ENCODE measurements at places on chromosomes 1 and 21.

DNA sequence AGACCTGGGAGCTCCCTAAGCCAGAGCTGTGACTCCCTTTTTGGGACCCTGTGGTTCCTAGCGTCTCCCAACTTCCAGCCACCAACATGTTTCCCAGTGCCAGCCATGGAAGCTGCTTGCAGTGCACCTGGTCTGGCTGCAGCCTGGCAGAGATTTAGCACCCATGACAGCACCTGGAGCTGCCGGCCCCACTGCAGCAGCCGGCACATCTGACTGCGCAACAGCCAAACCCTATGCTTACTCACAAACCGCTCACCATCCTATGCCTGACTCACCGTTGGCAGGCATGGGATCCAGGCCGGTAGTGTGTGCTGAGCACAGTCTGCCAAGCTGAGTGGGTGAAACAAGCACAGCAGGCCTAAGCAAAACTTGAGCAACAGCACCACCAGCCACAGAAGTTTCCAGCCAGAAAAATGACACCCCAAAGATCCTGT lies 435.9 kb upstream of the PRMT6 start:
- DNase-seq, result no peak

DNA sequence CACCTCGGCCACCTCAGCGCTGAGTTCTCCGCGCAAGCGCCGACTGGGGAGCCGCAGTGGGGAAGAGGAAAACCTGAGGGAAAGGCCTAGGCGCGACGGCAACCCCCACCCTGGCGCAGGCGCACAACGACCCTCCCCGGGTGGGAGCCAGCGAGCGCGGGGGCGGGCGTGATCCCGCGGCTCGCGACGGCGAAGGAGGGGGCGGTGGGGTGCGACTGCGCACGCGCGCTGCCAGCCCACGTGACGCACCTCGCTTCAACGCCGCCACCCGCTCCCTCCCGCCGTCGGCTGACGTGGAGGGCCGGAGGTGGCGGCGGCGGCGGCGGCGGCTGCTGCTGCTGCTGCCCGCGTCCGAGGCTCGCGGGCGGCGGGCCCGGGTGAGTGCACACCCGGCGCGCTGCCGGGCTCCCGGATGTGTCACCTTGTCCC lies at the start of the genes PIGP and TTC3:
TSS of gene PIGP (minus strand) at position 84 of the 429 bp plus-strand sequence. CDS start 556 bp downstream, outside the sequence.
TSS of gene TTC3 (plus strand) at position 267 of the 429 bp plus-strand sequence. CDS start 14,004 bp downstream, outside the sequence.
- peak; percentile 86 for DNase-seq

DNA sequence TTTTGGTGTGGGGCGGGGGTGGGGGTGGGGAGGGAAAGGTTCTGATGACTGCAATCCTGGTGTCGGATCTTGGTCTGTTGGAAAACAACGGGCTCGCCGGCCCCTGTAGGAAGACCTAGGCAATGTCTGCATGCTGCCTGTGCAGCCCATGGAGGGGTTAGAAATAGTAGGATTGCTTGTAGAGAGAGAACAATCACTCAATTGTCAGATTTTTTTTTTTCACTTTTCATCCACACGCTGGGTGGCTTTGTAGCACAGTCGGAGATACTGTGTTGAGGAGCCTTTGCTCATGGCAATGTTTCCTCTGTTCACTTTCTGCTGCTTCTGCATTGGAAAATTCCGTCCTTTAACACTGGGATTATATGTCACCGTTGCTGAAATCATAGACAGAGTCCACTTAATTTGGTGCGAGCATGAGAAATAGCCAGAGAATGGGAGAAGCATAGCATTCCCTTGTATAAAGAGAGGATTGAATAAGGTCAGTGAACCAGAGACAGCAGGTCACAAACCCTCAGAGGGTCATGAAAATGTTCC lies 107.5 kb downstream of the MRPS6 start:
- no peak for DNase-seq

DNA sequence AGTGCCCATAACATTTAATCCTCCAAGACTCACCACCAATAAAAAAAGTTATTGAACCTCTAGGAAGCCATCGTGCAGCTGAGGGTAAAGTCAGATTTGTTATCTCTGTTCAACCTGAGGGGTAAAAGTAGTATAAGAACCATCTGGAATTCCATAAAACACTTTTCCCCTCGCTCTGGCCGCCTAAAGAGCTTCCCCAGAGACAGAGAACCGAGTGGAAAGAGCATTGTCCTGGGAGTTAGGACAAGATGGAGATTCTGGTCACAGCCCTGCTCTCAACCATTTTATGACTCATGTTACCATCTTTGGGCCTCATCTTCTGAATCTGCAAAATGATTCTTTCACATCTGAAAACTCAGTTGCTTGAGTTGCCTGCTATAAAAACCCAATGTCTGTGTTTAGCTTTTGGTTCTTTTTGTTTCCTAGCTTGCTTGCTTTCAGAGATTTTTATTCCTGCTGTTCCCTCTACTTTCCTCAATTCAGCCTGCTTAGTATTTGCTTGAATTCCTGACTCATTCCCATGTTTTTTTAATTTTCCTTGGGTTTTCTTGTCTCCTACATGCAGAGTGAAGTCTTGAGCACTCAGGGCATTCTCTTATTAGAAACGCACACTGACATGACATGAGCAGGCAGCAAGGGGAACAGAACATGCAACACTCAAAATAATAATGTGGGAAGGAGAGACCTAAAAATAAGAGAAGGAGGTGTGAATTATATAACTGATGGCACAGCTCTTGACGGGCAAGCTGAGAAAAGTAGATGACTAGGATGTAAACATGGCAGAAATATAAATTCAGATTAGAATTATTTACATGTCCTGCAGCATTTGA lies 1.7 kb downstream of the EPHX4 start:
- DNase-seq, result no peak

DNA sequence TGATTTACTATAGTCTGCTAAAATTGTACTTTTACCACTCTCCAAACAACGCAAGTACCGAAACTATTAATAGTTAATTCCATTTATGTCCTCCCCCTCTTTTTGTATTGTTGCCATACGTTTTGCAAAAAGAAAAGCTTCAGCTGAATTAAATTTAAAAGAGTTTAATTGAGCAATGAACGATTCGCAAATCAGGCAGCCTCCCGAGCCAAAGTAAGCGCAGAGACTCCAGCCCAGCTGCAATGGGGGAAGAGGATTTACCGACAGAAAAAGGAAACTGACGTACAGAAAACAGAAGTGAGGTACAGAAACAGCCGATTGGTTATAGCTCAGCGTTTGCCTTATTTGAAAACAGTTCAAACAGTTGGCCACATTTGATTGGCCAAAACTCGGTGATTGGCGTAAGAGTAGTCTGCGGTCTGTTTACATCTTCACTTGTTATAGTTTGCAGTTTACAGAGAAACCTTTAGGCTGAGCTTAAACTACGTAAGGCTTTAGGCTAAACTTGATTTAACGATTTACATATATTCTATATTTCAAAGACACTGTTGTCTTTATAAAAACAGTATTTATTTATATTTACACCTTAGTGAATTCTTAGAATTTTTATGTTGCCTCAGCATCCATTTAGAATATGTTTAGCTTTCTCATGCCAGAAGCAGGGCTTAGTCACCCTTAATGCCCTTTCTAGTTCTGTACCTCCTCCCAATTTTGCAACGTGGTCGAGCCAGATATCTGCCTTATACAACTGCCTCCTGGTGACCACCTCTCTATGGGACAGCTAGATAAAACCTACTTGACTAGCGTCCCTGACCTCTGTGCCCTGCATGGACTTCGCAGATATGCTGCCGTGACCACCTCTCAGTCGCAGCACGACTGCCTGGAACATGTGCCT lies 23.8 kb downstream of the CR1 start:
- no peak for DNase-seq

DNA sequence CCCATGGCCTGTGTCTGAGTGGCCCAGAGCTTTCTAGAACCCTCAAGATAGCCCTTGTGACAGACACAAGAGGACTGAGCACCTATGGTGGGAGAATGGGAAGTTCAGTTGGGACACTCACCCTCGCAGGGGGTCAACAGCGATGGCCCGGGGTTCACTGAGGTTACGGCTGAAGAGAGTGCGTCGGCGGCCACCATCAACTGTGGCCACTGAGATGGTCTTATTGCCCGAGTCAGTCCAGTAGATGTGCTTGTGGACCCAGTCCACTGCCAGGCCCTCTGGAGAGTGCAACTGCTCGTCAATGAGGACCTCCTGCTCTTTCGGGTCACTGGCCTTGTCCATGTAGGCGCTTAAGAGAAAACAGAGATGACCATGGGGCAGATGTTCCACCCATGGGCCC lies 25.7 kb upstream of the MAGOH start:
- DNase-seq, result no peak

DNA sequence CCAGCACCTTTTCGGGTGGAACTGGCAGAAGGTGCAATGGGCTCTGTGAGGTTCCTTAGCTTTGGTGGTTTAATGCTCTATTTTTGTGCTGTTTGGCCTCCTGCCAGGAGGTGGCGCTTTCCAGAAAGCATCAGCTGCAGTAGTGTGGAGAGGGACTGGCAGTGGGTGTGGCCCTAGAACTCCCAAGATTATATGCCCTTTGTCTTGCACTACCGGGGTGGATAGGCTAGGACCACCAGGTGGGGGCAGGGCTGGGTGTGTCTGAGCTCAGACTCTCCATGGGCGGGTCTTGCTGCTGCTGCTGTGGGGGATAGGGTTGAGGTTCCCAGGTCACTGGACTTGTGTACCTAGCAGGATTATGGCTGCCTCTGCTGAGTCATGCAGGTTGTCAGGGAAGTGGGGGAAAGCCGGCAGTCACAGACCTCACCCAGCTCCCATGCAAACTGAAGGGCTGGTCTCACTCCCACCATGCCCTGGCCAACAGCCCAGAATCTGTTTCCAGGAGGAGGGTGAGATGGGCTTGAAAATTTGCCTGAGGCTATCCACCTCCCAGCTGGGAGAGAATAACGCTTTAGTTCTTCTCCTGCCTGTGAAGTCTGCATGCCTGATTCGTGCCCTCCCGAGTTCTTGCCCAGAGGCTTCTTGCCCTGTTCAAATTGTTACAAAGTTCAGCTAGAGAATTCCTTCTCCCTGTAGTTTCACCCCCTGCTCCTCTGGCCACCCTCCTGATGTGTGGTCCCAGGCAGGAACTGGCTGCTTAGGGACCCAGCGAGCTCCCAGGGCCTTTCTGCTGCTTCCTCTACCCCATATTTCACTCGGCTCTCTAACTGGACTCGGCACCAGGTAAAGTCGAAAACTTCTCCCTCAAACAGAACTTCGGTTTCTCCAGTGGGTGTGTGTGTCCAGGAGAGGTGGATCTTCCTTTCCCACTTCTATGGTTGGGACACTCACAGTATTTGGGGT lies 76.5 kb upstream of the BTG3 start:
- DNase-seq, result peak; percentile 43
